ENCODE measurements at places on chromosomes 16 and 17. TPM values are rescaled to one million over a fixed set of nuclear protein-coding genes. Genes with fewer than 3 reads are reported as not detected.

DNA sequence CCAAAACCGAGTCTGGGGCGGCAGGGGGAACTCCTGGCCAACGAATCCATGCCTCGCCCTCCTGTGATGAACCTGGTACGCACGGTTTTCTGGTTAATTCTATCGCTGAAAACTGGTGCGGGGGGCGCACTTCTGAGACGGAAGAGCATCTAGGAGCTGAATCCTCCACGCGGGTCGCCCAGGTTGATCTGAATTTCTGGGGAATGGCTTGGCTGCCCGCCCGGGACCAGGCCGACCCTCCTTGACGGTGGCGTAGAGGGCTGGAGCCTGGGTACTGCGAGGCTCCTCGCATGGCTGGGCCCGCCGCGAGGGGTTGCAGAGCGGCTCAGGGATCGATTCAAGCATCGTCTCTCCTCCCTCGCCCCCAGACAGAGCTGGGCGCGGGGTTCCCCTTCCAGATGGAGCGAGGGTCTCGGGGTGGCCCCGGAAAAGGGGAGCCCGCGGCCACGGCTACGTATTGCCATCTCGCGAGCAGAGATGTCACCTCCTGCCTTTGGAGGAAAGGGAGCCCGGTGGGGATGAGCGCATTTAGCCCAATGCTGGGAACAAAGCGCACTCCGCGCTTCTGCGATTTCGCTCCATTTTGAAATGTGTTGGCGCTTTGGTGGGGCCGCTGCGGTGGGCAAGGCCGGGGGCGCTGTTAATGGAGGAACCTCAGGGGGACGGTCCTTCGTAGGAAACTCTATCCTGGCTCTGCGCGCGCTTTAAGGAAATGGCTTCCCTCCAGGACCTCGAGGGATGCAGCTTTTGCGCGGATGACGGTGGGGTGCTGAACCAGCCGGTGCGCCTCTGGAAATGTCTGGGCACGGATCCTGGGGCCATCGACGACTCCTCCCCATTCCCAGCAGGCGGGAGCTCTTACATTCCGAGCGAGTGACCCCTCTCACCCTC is 2.7 kb downstream of the MAPT start:
- peaks cover 41% of the 10 kb centered on the region for H3K4me1 ChIP-seq
- DNase-seq = peak; percentile 10
- peaks cover 57% of the 10 kb centered on the region for H3K27me3 ChIP-seq
- no peaks in the 10 kb centered on the region for H3K36me3 ChIP-seq
- no peak overlapping the region for H3K27ac ChIP-seq

DNA sequence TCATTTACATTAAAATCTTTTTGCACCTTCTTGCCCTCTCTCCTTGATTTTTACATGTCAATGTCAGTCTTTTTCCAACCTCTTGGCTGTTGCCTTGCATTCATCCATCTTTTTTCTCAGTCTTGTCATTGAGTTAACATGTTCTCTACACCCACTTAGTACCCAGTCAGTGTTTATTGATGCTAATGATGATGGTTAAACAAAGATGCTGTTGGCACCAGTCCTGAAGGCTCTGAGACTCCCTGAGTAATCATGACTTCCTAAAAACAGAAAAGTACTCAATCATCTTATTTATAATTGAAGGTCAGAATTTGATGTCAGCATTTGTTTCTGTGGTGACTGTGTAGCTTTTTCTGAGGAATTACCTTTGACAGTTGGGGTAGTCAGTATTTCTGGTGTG is 104.5 kb downstream of the NLK start:
- no peak overlapping the region for H3K4me3 ChIP-seq
- no peaks in the 10 kb centered on the region for H3K4me1 ChIP-seq
- H3K27ac ChIP-seq = no peak overlapping the region
- H3K27me3 ChIP-seq = no peaks in the 10 kb centered on the region

- peak; percentile 62 for DNase-seq
- H3K4me3 ChIP-seq = peak overlapping the region; percentile 61
- H3K27ac ChIP-seq = peak overlapping the region; percentile 86
- peaks cover 49% of the 10 kb centered on the region for H3K4me1 ChIP-seq
These were observed 761 bp downstream of the PDF start for GRCh38 chr16:69329369-69330285.

The ITPRIPL2 gene
- 0.31 TPM for total RNA-seq
